H7 (cell line): ENCODE measurements at places on chromosomes 1 and 21. TPM values are rescaled to one million over a fixed set of nuclear protein-coding genes. Genes with fewer than 3 reads are reported as not detected.
A peak's percentile ranks its signal among the peaks of the same experiment; 100 is the strongest.

The CFHR5 gene
- not detected in 2 replicates for total RNA-seq

The DPT gene
- not detected in 2 replicates for total RNA-seq

The PPM1J gene
- 4.6 and 7.7 TPM in 2 replicates for total RNA-seq

The TRIM67 gene
- not detected in 2 replicates for total RNA-seq

The CELA2A gene
- not detected in 2 replicates for total RNA-seq

DNA sequence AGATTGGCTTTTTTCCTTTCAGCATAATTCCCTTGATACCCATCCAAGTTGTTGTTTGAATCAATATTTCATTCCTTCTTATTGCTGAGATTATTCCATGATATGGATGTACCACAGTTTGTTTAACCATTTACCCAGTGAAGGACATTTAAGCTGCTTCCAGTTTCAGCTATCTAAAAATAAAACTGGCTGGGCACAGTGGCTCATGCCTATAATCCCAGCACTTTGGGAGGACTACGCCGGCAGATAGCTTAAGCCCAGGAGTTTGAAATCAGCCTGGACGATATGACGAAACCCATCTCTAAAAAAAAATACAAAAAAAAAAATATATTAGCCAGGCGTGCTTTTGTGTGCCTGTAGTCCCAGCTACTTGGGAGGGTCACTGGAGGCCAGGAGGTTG is 32.6 kb downstream of the SEMA6C start:
- no peak for DNase-seq

GRCh38 chr1:47031059-47031458 is 7.6 kb downstream of the CYP4X1 start:
- DNase-seq: no peak

GRCh38 chr1:190129366-190129765 is 348.3 kb downstream of the BRINP3 start:
- no peak for DNase-seq

DNA sequence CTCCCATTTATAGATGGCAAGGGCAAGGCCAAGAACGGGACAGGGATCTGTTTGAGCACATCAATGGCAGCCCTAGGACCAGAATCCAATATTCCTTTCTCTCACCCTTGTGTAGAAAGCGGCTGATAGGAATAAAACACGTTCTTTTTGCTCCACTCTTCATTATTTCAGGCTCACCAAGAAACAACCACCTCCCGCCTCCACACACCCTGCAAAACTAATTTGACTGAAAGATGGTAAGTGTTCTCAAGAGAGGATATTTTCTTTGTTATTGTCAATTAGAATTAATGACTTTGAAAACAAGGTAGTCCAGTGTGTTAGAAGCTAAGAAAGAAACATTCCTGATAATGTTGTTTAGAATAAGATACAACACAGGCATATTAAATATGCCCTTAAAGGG is 11.9 kb upstream of the KNCN start:
- DNase-seq: no peak

DNA sequence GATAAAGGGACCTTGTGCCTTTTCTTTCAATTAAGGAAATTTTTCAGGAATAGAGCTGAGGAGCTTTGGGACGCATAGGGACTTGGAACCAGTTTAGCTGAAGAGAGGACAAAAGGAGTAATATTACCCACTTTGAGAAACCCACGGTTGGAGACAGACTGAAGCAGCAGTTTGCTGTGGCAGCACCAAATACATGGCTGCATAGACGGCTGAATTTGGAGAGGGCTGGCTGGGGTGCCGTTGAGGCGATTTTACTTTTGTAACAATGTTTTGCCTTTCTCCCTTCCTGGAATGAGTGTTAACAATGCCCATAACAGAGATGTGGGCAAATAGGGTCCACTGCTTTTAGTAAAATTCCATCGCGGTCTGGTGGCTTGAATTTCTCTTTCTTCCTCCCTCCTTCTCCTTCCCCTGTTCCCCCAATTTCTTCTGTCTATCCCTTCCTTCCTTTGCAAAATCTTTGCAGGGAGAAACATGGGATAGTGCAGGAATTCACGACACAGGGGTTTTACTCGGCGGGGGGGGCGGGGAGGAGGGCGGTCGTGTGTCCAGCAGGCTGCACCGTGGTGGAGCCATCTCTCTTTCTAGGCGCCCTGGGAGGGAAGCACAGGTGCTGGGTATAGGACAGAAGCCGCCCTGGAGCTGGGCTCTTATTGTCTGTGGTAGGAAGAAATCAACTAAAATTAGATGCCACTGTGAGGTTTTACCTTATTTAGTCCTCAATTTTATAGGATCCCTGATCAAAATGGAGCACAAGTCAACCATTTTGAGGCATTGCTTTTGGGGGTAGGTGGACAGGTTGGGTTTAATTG is 6.8 kb downstream of the LHX4 start:
- DNase-seq: no peak

DNA sequence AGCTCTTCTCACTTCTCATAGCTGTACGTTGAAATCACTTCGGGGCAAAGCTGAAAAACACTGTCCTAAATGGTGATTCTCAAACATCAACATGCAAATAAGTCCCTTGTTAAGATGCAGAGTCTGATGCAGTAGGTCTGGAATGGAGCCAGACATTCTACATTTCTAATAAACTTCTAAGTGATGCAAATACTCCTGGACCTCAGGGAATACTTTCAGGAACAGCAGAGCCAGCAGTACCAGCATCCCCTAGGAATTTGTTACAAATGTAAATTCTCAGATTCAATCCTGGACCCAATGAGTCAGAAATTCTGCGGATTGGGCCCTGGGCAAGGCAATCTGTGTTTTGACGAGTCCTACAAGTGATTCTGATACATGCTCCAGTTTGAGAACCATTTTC is 152.3 kb downstream of the PCNX2 start:
- no peak for DNase-seq

GRCh38 chr1:63261736-63262458 is 60.5 kb upstream of the FOXD3 start:
- DNase-seq: no peak

GRCh38 chr1:5913876-5914275 is 78.3 kb downstream of the NPHP4 start:
- peak; percentile 35 for DNase-seq

- DNase-seq: no peak
Measured at GRCh38 chr1:39431927-39432326, 59.5 kb upstream of the BMP8A start.

- DNase-seq: no peak
Measured at GRCh38 chr1:102550729-102551384, 554.1 kb upstream of the OLFM3 start.

DNA sequence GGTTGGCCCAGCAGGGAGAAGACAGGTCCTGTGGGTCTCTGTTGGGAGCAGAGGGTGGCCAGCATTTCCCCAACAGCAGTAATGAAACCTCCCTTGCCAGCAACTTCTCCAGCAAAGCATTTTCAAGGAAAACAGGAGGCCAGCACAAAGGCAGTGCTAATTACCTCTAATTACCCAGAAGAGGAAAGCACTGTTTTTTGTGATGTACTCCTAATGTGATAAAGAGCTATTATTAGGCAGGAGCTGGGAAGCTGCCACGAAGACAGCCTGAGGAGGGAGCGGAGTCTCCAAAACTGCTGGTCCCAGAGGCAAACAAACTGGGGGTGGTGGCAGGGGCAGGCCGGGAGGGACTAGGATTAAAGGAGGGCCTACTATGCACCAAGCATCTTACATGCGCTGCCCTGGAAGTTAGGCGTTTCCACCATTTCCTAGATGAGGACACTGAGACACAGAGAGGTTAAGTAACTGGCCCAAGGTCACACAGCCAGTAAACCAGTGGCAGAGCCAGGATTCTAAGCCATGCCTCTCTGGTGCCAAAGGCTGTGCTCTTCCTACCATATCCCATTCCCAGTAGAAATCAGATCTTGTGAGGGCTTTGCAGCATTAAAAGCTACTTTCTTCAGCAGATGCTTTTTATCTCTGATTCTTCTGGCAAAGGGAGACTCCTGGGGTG is 24.5 kb downstream of the HTR6 start:
- DNase-seq: peak; percentile 33

GRCh38 chr1:66924756-66925557 is at the start of the genes DNAI4 and MIER1:
Gene DNAI4, minus strand, starts transcription at chr1:66924856. Its CDS starts 25 bp downstream, at chr1:66924831.
Gene MIER1, plus strand, starts transcription at chr1:66924990. Its CDS starts 39 bp downstream, at chr1:66925029.
- peak; percentile 97 for DNase-seq
